Activated T-cell treated with anti-CD3 and anti-CD28 coated beads for 4 hours (primary cell): ENCODE measurements at places on chromosomes 6 and 20.

- no peak for DNase-seq
Measured at GRCh38 chr6:1987640-1988039, 257.8 kb downstream of the GMDS start.

DNA sequence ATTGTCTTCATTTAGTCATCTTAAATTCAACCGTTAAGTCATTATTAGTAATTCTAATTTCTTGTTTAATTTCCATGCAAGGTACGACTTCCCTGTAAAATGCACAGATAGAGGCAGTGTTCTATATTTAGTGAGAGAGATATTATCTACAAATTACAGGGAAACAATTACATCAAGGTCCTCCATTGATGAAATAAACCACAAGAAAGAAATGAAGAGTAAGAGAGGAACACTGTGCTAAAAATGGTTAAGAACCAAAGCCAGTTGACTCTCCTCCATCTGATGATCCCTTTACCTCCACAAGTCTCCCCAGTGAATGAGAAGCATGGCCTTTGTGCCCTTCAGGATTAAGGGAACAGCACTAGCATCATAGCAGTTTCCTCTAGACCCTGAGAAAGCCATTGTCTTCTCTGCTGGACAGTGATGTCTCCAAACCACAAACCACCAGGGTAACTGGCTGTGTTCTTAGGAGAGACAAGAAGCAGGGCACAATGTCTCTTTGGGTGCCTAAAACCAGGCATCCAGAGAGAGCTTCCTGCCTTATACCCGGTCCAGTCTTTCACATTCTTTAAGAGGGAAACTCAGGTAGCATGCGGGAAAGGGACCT is 38.1 kb downstream of the IRF4 start:
- no peak for DNase-seq

DNA sequence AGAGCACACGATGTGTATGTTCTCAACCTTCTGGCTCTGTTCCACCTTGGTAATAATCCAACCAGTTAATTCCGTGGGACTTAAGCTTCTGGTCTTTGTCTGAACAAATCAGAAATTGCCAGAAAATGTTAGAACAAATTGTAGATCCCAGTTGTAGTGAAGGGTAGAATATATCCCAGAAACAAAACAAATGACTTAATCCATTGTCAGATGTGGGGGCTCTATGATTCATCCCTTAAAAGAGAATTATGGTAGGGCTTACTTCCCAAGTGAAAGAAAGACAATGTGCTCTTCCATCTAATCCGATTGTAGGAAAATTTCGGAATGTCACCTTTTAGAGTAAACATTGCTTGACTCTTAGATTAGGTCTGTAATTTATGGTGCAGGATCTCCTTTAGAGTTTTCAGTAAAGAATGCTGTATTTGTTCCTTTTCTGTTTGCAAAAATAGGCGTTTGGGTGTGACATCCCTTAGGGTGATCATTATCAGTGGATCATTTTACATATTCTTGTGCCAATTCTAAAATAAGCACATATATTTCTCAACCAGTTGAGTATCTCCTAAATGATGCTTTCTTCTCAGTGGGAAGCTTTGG is 234.5 kb upstream of the ZNF217 start:
- DNase-seq = no peak

- no peak for DNase-seq
Measured at GRCh38 chr6:51090343-51090742, 271.7 kb downstream of the TFAP2B start.

- DNase-seq = no peak
Measured at GRCh38 chr6:146876271-146877151, 277.7 kb downstream of the ADGB start.

GRCh38 chr6:32045811-32046449 is 7.7 kb downstream of the CYP21A2 start:
- DNase-seq = no peak

- no peak for DNase-seq
Measured at GRCh38 chr6:73308712-73309534, 45.2 kb downstream of the DPPA5 start.

- DNase-seq = no peak
Measured at GRCh38 chr6:50003139-50003538, 18.7 kb downstream of the DEFB110 start.

GRCh38 chr6:99467509-99468106 is 42.5 kb upstream of the PNISR start:
- no peak for DNase-seq

DNA sequence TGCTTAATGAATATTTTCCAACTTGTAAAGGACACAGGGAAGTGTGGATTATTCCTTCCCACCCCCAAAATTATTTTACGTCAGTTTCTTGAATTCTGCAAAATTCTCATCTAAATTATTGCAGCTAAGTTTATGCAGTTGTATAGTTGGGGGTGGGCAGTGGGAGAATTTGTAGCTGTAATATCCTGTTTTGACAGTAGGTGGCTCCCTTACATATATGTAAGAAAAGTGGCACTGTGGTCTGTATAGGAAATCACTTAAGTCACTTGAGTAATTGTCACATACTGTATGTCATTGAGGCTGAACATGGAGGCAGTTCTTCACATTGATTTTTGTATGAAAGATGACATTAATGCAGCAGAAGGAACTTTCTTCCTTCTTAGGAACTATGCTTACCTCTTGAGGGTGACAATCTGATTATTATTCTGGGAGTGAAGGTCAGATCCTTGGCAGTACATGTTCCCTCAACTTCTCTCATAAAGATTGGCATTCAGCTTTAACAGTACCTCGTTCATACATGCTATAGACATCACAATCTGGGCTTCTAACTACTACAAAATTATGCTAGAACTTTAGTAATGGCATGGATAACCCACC is 14.6 kb upstream of the CFAP206 start:
- peak; percentile 17 for DNase-seq

DNA sequence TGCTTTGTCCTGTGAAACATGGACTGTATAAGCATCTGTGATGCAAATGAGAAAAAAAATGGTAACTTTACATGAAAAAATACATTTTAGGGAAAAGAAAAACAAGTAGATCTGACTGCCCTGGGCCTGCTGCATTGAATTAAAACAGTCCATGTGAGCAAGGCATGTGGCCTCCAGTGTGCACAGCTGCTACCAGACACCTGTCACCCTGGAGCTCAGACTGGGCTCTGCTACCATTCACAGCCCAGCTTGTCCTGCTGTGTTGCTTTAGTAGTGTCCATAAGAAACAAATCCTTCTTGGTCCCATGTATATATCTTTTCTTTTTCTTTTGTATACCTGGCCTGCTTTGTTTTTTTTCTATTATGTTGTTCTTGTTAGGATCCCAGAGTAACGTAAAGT is 315.9 kb downstream of the NKAIN2 start:
- no peak for DNase-seq

- DNase-seq = no peak
Measured at GRCh38 chr6:132733283-132733682, 19.4 kb upstream of the VNN1 start.

GRCh38 chr6:170448751-170449630 is 104.1 kb downstream of the PSMB1 start:
- no peak for DNase-seq

DNA sequence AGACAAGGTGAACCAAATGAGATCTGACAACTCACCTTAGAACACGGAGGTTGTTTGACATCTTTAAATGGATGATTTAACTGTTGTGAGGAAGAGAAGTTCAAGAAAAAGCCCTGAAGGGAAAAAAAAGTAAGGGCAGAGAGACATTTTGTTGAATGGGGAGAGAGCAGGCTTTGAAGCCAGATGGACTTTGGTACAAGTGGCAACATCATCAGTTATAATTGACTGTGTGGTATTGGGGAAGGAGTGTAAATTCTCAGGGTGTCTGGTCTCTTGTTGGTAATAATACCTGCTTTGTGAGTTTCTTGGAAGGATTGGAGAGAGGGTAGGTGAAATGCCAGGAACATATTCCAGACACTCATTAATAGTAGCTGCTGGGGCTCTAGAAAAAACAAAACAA is 21.6 kb downstream of the OGFRL1 start:
- no peak for DNase-seq

GRCh38 chr20:63738687-63739129 is 868 bp upstream of the SLC2A4RG start:
- DNase-seq = no peak

GRCh38 chr6:169058634-169059033 is 195.0 kb downstream of the THBS2 start:
- DNase-seq = no peak

DNA sequence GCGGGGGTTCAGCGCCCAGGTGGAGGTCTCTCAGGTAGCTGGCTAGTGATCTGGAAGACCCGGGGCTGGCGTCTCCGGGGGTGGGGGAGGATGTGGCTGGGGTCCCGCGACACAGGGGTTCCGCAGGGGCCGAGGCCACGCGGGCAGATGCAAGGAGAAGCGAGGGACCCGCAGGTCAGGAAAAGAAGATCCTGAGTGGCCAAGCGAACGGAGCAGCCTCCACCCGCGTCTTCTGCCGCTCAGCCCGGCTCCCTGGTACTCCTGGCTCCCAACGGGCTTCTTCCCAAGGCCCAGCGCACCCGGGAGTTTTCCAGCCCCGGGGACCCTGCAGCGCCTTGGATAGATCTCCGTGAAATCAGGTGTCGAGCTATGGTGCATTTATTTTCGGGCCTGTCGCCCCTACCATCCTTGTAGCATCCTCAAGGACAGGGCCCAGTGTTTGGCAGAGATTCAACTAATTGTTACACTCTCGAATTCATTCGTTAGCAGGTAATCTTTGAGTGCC is 682 bp upstream of the CHD6 start:
- DNase-seq = no peak
